GM12864 (cell line): ENCODE measurements at places on chromosomes 2 and 18.

GRCh38 chr2:178909507-178909906, 102.3 kb upstream of the TTN start:
- DNase-seq: no peak

GRCh38 chr2:200159357-200159707, 147.2 kb upstream of the SPATS2L start:
- DNase-seq: no peak

DNA sequence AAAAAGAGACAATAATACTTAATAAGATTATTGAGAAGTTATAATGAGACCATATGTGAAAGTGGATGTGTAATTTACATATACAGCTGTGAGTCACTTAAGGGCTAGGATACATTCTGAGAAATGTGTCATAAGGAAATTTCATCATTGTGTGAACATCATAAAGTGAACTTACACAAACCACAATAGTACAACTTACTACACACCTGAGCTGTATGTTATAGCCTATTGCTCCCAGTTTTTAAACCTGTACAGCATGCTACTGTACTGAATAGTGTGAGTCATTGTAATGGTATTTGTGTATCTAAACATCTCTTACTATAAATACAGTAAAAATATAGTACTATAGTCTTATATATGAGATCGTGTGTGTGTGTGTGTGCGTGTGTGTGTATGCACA, 1420.3 kb upstream of the PIK3C3 start:
- no peak for DNase-seq

GRCh38 chr2:127381762-127382161, 6.0 kb downstream of the MAP3K2 start:
- no peak for DNase-seq

- no peak for DNase-seq
These were observed 124.2 kb upstream of the ITGB6 start for GRCh38 chr2:160324161-160324800.

DNA sequence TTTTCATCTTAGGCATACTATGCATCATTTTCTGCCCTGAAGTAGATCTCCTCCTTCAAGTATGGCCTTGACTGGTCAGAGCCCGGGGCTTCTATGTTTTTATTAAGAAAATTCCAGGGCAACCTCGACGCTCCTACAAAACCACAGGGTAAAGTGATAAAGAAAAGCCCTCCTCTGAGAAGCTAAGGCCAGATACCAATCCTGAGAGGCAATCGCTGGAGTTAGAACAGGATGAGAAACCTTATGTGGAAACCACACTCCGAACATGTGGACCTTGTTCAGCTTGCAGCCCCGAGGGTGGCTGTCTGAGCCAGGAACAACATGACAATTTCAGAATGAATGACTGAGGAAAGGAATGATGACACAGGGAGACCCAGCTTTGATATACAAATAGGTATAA, 35.6 kb downstream of the RMC1 start:
- no peak for DNase-seq

GRCh38 chr2:62407401-62407800, 98.6 kb downstream of the TMEM17 start:
- DNase-seq: no peak

DNA sequence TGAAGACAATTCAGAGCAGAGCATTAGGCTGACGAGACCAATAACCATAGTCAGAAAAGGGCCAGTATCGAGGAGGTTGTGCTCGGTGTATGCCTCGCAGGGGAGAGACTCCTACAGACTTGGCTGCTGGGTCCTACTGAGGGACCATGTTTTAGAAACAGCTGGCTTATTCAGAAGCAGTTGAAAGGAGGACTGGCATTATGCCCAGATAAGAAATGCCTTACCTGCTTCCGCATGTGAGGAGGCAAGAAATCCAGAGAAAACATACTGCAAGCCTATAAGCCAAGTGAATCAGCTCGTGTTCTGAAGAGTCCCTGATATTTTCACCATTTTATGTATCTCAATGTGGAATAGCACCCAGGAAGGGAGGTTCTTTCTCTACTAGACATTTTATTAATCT, 434.7 kb downstream of the GRB14 start:
- no peak for DNase-seq

GRCh38 chr2:235084424-235084823, 132.6 kb downstream of the SH3BP4 start:
- DNase-seq: no peak

DNA sequence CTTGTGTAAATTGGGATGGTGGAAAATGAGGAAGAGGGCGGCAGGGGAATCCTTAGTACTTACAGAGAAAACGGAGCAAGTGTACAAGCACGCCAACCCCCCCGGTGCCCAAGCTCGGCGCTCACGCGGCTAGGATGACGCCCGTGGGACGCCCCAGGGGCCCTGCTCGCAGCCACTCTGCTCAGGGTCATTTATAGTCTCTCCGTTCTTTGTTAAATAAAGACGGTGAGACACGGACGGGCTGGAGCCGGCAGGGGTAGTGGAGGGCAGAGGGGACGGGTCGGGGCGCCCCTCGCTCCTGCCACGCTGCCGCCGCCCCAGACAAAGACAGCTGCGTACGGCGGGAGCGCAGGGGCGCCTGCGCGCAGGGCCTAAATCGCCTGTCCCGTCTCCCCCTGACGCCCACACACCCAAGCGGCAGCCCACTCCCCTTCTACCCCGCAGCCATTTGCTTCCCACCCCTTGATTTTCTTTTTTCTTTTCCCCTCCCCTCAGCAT, 37.8 kb downstream of the PCBP1 start:
- no peak for DNase-seq

- DNase-seq: no peak
These were observed 176.4 kb upstream of the RAB6C start for GRCh38 chr2:129803032-129803431.

DNA sequence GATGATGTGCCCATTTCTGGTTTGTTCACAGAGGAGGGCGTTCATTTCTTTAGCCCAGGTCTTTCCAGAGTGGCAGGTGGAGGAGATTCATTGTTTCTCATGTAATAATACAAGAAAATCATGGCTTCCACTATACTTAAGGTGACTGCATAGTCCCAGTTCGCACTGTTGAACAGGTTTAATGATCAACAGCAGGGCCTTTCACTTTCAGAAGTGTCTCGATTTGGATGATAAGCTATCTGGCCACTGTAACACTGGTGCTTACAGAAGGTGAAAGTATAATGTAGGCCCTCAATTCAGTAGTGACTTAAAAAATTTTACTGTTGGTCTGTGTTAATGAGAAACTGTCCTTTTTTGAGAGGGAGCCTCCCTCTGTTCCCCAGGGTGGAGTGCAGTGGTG, 1.4 kb downstream of the RMC1 start:
- no peak for DNase-seq

- DNase-seq: no peak
These were observed 4.5 kb upstream of the SPC25 start for GRCh38 chr2:168894720-168895119.

DNA sequence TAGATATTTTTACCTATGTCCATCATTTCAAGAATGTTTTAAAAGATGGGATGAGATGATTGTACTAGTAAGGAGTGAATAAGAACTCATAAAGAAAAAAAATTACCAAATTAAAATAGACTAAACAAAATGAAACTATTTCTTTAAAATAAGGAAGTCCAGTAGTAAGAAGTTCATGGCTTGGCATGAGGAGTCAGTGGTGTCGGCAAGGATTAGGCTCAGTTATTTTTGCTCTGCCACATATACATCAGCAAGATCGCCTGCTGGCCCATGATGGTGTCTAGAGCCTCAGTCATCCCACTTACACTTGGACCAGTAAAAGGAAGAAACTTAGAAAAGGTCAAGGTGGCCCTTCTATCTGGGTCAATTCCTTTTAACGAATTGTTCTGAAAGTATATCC, 300.9 kb upstream of the SLC8A1 start:
- DNase-seq: no peak

GRCh38 chr18:9690418-9691188, 17.5 kb upstream of the RAB31 start:
- DNase-seq: no peak

DNA sequence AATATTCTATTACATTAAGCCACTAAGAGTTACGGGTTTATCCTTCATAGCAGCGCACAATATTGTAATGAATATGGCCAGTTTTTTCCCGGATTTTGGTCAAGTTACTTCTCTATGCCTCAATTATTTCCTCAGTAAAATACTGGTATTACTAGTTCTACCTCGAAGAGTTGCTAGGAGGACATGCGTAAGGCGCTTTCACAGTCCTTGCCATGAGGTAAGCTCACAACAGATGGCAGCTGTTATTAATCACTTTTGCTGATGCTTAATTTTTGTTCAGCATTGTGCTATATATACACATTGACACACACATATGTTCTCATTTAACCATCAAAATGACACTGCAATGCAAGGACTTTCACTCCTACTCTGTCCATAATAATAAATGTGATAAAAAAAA, 101.5 kb downstream of the SCG2 start:
- DNase-seq: no peak

- DNase-seq: no peak
These were observed 45.5 kb downstream of the ARHGEF4 start for GRCh38 chr2:130882111-130882690.

DNA sequence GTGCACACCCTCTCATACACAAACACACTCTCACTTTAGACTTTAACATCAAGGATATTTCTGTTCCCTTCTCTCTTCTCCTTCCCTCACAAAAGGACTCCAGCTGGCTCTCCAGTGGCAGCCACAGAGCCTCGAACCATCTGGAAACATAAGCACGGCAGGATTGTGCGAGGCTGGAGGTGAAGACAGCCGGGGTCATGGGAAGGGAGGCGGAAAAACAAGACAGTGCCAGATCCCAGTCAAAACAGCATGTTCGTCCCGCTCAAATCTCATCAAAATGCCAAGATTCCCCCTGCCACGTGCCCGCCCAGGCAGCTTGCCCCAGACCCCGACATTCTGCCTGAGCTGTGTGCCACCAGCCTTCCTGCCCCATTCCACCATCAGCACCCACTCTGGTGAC, 180.3 kb downstream of the ZBTB7C start:
- no peak for DNase-seq

- DNase-seq: no peak
These were observed 18.5 kb upstream of the NMS start for GRCh38 chr2:100451734-100452133.

DNA sequence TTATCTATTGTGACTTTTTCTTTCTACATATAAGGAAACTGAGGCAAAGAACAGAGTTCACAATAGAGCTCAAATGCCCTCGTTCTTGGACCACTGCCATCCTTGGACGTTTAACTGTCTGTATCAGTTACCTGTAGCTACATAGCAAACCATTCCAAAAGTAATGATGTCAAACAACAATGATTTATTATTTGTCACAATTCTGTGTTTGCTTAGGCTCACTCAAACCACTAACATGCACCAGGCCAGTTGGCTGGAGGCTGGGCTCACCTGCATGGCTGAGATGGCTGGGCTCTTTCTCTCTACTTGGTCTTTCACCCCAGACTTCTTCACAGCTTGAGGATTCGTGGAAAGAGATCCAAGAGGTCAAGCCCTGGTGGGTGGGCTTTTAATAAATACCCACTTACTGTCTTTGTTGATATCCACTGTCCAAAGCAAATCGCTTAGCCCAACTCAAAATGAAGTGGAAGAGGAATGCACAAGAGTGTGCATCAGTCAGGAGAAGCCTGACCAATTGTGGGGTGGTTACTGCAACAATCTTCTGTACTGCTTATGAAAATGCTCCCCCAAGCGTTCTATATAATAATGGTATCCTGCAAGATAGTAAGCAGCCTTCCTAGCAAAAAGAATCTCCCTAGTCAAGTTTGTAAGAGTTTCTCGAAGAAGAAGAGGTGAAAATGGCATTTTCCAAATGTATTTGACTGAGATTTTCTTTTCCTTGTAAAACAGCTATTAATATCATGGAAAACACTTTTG, 163.5 kb upstream of the NT5C1B start:
- DNase-seq: no peak

GRCh38 chr2:8534729-8535468, 147.0 kb upstream of the ID2 start:
- DNase-seq: no peak

DNA sequence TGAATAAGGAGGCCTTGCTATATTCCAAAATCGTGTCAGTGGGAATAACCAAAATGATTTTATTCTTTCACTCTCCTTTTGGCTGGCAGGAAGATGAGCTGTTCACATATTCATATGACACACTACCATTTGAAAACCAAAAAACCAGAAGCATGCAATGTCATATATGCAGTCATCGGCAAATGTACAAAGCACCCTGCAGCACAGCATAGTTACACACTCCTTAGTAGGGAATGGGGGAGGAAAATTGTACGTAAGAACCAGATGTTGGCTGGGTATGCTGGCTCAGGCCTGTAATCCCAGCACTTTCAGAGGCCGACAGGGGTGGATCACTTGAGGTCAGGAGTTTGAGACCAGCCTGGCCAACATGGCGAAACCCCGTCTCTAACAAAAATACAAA, 176.6 kb downstream of the GFPT1 start:
- DNase-seq: no peak

GRCh38 chr2:2871480-2872308, 505.9 kb downstream of the EIPR1 start:
- no peak for DNase-seq

DNA sequence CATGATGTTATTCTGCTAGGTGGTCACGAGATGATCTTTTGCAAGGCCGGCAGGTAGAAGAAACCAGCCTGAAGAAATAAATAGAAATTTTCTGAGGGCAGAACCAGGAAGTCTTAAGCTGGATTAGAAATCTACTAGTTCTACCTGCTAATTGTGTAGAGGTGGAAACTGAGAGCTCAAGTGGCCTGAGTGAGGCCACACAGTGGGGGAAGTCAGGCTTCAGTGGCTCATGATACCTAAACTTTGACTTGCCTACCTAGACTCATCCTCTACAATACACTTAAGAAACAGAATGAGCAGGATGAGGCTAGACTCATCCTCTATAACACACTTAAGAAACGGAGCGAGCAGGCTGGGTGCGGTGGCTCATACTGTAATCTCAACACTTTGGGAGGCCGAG, 134.9 kb upstream of the NDUFV2 start:
- DNase-seq: peak; percentile 24

GRCh38 chr2:240114233-240114632, 21.9 kb downstream of the COPS9 start:
- DNase-seq: no peak

GRCh38 chr18:13161276-13161899, 57.2 kb upstream of the LDLRAD4 start:
- no peak for DNase-seq

GRCh38 chr2:203740871-203741281, 34.4 kb downstream of the CD28 start:
- no peak for DNase-seq

GRCh38 chr18:55589625-55590291, 1.8 kb upstream of the TCF4 start:
- peak; percentile 46 for DNase-seq
